Activated naive CD8-positive, alpha-beta T cell treated with anti-CD3 and anti-CD28 coated beads, Interleukin-2, amount 50 U/mL, for 16 hours (primary cell): ENCODE measurements at places on chromosomes 6 and 20.

DNA sequence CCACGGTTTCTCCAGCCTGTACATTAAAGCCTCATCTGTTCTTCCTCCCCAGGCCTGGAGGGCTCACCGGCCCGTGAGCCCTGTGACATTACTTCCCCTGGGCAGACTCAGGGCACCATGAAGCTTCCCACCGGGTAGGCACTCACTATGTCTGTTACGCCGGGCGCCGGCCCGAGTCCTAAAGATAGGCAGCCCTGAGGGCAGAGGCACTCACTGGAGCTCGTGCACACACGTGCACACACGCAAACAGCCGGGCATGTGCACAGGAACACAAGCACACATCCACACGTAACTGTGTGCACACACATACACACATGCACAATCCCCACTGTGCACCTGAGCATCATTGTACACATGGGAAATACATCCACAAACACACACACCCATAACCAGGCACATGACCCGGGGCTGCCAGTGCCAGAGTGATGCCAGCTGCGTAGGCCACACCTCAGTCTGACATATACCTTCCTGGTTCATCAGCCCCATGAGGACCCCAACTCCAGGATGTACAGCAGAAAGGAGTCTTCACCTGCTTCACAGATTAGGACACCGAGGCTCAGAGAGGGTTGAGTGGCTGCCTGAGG lies 83.7 kb downstream of the YTHDF1 start:
- DNase-seq, result no peak

DNA sequence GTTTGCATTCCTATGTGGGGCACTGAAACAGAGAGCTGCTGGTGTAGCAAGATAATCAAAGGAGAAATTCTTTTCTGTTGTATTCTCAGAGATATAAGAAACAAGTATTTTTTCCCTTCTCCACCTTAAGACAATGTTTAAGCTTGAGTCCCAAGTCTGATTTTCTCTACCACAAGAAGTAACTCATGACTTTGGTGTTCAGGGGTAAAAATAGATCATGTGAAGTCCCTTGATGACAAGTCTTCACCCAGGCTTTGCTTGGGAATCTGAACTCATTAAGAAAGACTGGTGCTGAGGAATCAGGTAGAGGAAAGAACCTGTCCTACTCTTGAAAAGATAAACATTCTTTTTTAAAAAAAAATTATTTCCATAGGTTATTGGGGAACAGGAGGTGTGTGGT lies 205.6 kb downstream of the ALDH8A1 start:
- DNase-seq, result no peak

DNA sequence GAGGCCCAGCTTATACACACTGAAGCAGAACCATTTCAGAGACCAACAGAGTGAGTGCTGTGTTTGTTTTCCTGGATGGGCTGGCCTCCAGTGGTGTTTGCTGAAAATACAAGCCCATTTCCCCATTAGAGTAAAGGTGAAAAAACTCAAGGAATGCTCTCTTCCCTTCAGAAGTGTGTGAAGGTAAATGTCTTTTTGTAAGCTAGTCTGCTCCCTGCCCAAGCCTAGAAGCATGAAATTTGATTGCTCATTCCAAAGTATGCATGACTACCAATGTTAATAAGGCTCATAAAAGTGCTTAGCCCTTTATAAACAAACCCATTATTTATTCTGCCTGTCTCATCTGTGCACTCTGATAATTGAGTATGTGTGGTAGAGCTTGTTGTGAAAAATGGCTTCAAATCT lies 59.1 kb downstream of the ADGRF1 start:
- no peak for DNase-seq

DNA sequence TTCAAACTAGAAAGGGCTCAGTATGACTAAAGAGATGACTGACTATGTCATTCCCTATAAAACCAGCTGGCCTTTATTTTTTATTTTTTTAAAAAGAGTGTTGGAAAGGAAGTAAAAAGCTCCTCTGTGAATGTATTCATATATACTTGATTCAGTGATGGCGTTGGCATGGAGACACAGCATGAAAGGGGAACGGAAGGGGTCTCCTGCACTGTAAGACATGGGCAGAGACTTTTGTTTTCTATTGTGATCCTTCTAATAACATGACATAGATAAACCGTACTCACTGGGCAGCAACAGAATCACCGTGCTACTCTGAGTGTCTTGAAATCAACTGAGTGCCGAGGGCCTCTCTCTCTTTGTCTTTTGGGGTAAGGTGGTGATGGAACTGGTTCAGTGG lies 228.1 kb upstream of the RIN2 start:
- no peak for DNase-seq

DNA sequence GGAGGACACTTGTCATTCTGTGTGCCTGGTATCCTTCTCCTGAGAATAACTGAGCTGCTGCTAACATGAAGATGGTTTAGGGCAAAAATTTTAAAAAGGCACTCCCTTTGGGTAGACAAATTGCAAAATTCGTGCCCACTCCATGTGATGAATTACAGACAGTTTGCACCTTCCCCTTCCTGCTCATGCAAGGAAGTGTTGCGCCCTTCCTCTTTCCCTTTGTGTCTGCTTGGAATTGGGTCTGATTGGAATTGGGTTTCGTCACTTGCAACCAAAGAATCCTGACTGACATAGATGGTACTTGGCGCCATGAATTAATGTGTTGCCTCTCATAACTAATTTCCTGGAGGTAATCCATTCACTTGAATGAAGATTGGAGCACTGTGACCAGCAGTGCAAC lies 62.3 kb upstream of the SHLD1 start:
- DNase-seq, result no peak

DNA sequence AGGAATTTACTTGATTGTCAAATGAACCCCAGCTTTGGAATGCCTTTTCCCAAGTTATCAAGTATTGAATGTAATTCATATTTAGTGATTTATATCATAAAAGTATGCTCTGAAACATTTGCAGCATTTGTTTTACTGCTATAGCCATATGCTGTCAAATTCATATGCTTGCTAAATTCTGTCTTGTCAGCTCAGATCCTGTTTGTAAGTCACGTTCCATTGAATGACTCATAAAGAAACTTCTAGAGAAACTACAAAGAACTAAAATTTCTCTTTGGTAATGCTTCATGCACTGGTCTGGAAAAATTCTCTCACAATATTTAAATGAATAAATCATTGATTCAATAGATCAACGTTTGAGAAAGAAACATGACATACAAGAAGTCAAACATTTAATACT lies 445.9 kb downstream of the PHF3 start:
- DNase-seq, result no peak

DNA sequence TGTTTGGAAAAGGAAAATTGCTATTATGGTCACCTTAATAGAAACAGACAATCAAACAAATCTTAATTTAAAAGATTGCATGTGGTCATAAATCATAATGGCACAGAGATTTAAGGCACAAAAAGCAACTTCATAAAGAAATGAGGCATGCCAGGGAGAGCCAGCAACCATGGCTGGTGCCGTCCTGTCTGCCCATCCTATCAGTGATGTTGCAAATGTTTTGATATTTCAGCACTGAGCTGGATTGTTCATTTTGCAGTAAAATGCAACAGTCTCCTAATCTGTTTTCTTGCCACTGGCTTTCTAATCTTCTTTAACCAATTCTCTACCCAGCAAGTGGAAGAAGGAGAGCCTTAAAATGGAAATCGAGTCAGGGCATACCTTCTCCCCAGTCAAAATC lies 249.8 kb downstream of the SAMD5 start:
- DNase-seq, result no peak

DNA sequence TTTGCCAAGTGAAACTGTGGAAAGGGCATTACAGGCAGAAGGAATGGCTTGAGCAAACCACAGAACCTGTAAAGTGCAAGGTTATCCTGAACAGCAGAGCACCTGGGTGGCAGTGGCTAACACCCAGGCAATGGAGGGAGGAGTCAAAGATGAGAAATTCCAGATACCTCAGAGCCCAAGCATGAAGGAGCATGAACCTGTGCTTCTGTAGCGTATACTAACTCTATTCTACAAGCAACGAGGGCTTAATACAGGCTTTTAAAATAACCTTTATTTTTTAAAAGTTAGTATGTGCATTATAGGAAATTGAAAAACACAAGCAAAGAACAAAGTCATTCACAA lies 77.0 kb downstream of the CNBD2 start:
- no peak for DNase-seq

DNA sequence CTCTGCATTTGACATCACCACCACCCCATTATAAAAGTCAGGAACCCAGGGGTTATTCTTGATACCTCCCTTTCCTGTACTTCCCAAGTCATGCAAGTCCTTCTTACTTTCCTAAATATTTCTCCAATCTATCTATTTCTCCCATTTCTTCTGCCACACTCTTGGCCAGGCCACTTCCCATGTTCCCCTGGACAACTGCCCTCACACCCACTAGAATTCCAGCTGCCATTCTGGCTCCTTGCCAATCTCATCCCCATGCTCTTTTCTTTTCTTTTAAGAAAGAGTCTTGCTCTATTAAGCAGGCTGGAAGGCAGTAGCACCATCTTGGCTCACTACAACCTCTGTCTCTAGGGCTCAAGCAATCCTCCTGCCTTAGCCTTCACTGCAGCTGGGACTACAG lies 15.2 kb downstream of the DEFB132 start:
- DNase-seq, result no peak

- no peak for DNase-seq
Observed at GRCh38 chr20:19538556-19538955, 219.5 kb upstream of the RIN2 start.

DNA sequence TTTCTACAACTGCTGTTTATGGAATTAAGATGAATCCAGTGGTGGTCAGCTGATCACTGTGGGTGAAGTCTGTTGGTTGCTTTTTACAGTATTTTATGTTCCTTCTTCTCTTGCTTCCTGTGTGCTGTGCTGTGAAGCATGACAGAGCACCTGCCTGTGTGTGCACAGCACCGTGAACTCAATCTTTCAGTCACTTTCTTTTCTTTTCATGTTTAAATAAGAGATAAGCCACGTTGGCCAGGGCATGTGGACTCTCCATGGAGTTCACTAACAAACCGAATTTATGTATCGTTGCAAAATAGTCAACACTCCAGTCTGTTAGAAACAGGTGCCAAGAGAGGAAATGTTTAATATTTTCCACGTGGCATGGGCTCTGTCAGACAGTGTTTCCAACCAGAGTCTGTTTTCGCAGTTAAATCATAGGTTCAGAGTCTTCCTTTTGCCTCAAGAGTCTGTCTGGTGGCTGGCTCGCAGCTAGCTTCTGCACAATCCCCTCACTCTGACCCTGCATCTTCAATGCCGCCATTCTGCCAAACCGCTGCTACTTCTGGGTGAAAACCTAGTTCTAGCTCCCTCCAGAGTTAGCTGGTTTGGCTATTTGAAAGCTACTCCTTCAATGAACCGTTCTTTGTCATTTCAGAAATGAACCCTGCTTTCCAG lies 73.2 kb downstream of the QRSL1 start:
- no peak for DNase-seq

GRCh38 chr6:2979819-2980464 lies 8.6 kb upstream of the SERPINB6 start:
- no peak for DNase-seq

DNA sequence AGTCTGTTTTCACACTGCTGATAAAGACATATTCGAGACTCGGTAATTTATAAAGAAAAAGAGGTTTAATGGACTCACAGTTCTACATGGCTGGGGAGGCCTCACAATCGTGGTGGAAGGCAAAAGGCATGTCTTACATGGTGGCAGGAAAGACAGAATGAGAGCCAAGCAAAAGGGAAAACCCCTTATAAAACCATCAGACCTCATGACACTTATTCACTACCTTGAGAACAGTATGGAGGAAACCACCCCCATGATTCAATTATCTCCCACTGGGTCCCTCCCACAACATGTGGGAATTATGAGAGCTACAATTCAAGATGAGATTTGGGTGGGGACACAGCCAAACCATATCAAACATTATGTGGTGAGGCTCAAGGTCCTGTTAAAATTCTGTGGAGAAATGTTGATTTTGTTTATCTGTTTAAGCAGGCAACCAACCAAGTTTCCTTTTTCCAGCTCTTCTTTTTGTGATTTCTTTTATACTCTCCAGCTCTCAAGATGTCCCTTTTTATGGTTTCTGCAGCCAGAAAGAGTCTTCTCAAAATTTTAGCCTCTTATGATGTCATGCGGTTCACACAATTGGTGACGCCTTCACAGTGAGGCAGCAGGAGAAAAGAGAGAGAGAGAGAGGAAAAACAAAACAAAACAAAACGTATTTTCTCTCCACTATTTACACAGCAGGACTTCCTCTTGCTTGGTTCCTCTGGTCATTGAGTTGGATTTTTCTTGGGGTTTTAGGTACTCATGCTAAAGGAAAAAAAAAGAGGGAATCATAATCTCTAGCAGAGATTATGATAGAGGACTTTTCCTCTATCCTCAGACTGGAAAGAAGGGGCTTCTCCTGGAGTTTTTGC lies 18.0 kb downstream of the AIG1 start:
- no peak for DNase-seq

GRCh38 chr6:24214984-24215383 lies 89.0 kb downstream of the NRSN1 start:
- DNase-seq, result no peak

- no peak for DNase-seq
Observed at GRCh38 chr6:138535728-138536455, 36.6 kb upstream of the NHSL1 start.

GRCh38 chr6:160028487-160029275 lies 59.8 kb downstream of the IGF2R start:
- DNase-seq, result no peak

- DNase-seq, result no peak
Observed at GRCh38 chr6:142187209-142187608, 40.1 kb downstream of the VTA1 start.

DNA sequence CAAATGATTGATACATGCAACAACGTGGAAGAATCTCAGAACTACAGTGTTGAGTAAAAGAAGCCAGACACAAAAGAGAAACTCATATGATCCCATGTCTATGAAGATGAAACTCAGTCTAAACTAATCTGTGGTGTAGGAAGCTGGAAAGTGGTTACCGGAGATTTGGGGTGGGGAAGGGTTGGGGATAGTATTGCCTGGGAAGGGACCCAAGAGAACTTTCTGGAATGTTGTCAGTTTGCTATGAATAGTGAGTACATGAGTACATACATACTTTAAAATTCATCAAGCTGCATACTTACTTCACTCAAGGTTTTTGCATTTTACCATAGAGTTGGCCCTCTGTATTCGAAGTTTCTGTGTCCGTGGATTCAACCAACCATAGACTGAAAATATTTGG lies 106.0 kb downstream of the SAMD5 start:
- DNase-seq, result no peak

DNA sequence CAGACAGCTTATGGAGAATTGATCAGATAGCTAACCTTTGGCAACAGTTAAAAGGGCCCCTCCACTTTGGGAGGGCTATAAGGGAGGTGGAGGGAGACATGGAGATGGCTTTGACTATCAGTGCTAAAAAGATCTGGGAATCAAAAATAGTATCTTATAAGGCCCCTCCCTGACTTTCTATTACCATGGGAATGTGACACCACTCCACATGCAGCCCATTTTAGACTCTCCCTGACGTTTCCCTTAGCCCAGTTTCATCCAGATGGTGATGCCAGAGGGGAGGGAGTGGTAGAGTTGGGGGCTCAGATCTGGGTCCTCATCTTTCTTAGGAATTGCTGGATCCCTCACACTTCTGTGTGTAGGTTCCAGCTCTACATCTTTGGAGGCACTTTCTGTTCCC lies 200.0 kb upstream of the DTNBP1 start:
- no peak for DNase-seq
